ENCODE measurements at places on chromosomes 5 and 9. TPM values are rescaled to one million over a fixed set of nuclear protein-coding genes. Genes with fewer than 3 reads are reported as not detected.

DNA sequence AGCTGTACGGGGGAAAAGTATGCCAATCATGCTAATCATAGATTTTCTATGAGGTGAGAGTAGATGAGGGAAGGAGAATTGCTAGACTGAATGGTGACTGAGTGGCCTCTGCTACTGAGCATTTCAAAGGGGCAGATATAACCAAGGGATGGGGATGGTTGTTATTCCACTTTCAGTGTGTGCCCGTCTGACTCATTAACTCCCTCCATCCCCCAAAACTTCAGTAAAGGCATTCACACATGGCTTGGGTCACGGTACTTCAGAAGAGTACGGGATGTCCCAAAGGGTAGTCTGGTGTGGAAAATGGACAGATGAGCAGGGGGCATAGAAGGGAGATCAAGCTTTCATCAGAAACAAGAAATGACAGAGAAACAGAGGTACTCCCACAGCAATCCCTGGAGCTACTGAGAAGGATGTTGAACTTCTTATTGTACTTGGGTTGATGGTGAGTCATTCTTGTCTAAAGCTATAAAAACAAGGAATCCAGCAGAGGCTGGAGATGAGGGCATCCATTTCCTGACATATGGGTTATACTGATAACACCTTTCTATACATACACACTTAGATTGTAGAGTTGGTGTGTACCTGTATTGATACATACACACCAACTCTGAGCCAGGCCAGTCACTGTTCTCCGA, 8.9 kb upstream of the TLE4 start:
- DNase-seq = no peak

DNA sequence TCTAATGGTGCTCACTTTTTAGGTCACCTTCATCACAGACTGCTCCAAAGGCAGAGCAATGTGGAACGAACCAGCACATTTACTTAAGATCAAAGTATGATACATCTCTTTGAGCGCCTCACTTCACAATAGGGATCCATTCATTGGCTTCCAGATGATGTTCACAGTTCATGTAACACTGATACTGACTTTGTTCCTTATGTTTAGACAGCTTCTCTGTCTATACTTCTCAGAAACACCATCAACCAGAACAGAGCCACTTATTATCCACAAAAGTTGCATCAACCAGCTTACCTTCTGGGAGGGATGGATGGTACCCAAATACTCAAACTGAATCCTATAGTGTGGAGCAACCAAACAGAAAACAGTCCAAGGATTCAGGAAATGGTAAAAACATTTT, 4.6 kb downstream of the PTAR1 start:
- no peak for DNase-seq

DNA sequence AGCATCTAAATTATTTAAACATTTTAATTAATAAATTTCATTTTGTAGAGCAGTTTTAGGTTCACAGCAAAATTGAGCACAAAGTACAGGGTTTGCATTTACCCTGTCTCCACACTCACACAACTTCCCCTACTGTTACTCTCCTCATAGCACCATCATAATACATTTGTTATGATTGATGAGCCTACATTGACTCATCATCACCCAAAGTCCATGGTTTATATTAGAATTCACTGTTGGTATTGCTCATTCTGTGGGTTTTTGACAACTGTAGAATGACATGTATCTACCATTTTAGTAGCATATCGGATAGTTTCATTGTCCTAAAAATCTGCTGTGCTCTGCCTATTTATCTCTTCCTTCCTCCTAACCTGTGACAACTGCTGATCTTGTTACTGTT, 411.1 kb upstream of the MPDZ start:
- DNase-seq = no peak

PCDHGA5 gene
- total RNA-seq = 5.9 TPM

- DNase-seq = no peak
Observed at GRCh38 chr9:77161191-77161590, 16.1 kb upstream of the VPS13A start.

FGFR4 gene
- 106 TPM for total RNA-seq

- no peak for DNase-seq
Observed at GRCh38 chr9:18357321-18357720, 116.6 kb upstream of the ADAMTSL1 start.

DNA sequence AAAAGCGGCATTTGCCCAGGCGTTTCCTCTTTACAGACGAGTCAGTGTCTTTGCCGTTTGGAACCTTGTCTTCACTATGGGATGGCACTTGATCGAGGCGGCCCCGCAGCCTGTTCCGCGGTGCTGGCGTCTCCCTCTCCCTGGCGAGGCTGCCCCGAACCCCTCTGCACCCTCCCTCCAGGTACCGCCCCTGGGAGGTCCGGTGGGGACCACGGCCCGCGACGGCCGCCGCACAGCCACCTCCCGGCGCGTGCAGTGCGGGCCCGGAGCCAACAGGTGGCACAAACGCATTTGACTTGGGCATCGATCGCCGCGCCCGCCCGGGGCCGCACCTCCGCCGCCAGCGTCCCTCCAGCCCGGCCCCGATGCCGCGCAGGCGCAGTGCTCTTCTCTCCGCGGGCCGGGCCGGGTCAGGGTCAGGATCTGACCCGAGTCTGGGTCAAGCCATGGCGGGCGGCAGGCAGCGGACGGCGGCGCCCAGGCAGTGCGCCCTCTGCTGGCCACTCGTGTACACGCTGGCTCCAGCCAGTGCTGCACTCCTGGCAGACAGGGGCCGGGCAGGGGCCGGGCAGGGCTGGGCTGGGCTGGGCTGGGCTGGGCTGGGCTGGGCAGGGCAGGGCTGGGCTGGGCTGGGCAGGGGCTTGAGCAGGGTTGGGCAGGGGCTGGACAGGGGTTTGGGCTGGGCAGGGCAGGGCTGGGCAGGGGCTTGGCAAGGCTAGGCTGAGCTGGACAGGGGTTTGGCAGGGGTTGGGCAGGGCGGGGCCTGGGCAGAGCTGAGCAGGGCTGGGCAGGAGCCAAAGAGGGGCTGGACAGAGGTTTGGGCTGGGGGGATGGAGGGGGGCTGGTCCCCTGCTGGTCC, 155.8 kb upstream of the IRX4 start:
- peak; percentile 64 for DNase-seq

CMYA5 gene
- total RNA-seq = 2.1 TPM

PCDHB14 gene
- 5.5 TPM for total RNA-seq

DNA sequence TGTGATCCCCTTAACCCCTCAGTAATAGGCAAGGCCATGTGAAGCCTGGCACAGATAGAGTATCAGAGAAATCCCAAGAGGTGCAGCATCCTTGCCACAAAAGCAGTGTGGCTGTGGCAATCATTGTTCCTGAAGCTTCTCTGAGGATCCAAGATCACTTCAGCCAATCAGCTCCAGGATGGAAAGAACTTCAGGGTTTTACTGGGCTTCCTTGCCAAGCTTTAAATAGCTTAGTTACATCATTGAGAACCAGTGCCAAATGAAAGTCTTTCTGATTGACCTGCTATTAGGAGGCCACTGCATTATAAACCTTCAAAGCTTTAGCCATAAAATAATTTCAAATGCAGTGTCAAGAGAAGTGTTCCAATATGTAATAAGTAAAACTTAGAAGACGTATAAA, 430.6 kb downstream of the PIK3R1 start:
- DNase-seq = no peak

GRCh38 chr5:360257-361027, 38.9 kb downstream of the AHRR start:
- no peak for DNase-seq

- DNase-seq = no peak
Observed at GRCh38 chr5:95401626-95402025, 10.5 kb downstream of the FAM81B start.

DNA sequence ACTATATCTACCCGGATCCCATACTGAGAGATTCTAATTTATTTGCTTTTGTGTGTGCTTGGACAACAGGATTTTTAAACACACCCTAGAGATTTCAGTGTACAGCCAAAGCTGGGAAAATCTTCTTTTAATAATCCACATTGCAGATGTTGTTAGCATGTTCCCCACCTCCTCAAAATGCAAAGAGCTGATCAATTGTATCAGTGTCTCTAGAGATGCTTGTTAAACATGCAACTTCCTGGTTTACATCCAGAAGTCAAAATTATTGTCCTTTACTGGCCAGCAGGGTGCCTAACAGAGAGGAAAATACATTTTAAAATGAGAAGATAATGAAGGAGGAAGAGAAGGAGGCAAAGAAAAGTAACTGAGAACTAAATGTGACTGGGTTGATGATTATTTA, 793.3 kb downstream of the SEMA5A start:
- DNase-seq = no peak

DNA sequence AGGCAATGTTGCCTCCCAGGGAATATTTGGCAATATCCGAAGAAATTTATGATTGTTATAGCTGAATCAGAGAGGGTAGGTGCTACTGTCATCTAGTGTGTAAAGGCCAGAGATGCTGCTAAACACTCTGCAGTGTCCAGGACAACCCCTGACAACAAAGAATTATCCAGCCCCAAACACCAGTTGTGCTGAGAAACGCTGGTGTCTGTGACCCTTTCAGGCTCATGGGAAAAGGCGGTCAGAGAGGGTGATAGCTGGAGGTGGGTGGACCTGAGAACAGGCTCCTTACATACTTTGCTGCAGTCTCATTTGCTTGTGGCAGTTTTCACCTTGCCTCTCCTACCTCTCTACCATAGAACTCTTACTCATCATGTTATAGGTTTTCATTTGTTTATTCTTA, 295.3 kb upstream of the DMRT1 start:
- DNase-seq = no peak

- DNase-seq = no peak
Observed at GRCh38 chr5:165325221-165325620, 1819.8 kb downstream of the MAT2B start.

- DNase-seq = no peak
Observed at GRCh38 chr9:133074111-133074651, 12.4 kb downstream of the CEL start.

DNA sequence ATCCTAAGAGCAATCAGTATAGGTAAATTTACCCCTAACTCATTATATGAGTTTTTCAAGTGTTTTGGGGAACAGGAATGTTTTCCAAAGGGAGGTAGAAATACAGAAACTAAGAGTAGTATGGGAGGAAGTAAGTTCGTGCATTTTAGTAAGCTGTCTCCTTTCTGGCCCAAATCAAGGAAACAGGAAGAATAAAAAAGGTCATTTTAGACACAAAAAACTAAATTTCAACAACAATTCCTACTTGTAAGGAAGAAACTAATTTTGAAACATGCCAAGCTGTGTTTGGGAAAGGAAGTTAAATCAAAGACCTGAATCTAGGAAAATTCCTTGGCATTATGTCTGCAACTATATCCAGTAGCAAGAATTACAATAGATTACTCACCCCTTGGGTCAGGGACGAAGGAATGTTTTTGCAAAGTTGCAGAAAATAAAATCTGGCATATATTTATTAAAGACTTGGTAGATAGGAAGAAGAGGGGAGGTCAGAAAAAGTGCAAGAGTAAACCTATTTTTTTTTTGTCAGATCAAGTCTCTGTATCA, 6.5 kb upstream of the RPS6 start:
- DNase-seq = no peak

FANCG gene
- total RNA-seq = 20.1 TPM

DNA sequence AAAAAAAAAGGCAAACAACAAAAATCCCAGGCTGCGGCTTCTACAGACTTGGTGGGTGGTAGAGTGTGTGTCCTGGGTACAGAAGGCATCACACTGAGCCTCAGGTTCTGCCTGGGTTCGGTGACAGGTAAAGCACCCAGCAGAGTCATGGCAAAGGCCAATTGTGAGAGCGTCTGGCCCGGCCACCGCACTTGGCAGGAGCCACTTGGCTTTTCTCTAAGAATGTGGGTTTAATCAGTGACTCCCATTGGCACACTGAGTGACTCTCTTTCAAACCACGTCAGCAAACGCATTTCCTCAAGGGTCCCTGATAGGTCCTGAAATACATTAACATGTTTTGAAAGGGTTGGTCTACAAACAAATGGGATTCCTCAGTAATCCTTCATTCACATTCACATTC, 17.0 kb downstream of the COL23A1 start:
- DNase-seq = no peak

DNA sequence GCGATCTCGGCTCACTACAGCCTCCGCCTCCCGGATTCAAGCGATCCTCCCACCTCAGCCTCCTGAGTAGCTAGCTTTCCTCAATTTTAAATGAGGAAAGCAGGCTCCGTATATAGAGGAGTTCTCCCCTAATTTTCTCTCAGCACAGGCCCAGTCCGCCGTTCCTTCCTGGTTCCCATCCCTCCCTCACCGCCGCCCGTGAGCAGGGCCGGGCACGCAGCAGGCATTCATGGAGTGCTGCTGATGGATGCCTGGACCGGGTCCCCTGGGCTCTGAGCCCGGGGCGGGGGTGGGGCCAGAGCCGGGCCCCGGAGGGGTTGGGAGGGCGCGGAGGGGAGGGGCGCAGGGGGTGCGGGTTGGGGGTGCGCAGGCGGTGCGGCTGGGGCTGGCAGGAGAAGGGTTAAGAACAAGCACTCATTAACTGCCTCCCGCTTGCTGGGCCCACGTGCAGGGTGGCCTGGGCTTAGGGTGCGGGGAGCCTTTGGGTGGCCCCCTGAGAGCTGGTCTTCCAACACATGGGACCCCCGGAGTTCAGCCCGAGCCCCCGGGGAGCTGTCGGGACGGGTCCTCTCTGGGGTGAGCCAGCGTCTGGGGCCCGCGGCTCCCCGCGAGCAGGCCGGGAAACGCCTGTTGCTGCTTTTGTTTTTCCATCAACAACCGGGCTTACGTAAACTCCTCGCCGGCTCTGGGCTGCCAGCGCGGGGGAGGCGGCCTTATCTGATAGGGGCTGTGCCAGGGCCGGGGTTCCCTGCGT, 33.7 kb downstream of the LHX2 start:
- DNase-seq = peak; percentile 89

GRCh38 chr5:136012041-136012804, 16.6 kb upstream of the TGFBI start:
- DNase-seq = peak; percentile 41

- DNase-seq = peak; percentile 22
Observed at GRCh38 chr5:137201876-137202275, 297.2 kb downstream of the SPOCK1 start.

PCDHB10 gene
- 0.18 TPM for total RNA-seq

- no peak for DNase-seq
Observed at GRCh38 chr5:118603278-118603677, 385.1 kb downstream of the DTWD2 start.

DNA sequence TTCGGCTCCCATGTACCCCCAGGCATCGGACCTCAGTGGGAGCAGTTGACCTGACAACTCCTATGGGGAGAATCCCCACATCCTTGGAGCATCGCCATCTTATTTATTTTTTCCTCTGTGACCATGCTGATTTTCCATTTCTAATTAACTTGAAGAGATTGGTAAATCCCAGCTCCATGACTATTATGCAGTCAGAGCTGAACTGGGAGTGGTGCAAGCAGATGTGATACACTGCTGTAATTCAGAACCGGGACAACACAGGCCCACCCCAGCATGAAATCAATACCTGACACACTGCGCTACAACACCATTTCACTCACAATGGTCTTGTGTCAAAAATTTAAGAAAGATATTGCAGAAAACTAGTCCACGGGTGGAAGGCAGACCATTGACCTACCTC, 1.0 kb upstream of the TRPM3 start:
- DNase-seq = no peak

PRR16 gene
- 1.7 TPM for total RNA-seq

CLIC3 gene
- 0.22 TPM for total RNA-seq

GRCh38 chr5:59558501-59558900, 335.0 kb downstream of the PDE4D start:
- DNase-seq = no peak

LHX2 gene
- not detected for total RNA-seq
